Right kidney (tissue), 9 donors: ENCODE measurements at places on chromosomes 16 and 17.
A peak's percentile ranks its signal among the peaks of the same experiment; 100 is the strongest.

GRCh38 chr17:17157041-17157440, 49.1 kb downstream of the PLD6 start:
- no peak for DNase-seq

GRCh38 chr17:1617620-1618174, 10.9 kb downstream of the SLC43A2 start:
- no peak for DNase-seq

- DNase-seq: no peak
These were observed 834 bp downstream of the MRPL12 start for GRCh38 chr17:81703747-81704654.

- no peak for DNase-seq
These were observed 8.3 kb downstream of the ACOX1 start for GRCh38 chr17:75970626-75971025.

DNA sequence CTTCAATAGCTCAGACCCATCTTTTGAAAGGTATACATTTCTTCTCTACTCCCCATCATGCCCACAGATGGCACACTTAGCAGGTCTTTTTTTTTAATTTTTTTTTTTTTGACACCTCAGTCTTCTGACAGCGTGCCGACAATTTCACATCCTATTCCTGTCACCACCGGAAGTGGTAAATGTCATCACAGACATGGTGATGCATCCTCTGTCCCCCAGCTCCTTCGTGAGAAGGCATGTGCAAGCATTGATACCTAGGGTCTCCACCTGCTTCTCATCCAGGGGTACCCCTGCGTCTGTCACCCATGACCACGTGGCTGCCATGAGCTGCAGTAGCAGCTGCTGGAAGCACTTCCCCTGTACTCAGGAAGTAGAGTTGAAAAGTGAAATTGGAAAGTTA, 35.6 kb downstream of the ELAC2 start:
- no peak for DNase-seq

DNA sequence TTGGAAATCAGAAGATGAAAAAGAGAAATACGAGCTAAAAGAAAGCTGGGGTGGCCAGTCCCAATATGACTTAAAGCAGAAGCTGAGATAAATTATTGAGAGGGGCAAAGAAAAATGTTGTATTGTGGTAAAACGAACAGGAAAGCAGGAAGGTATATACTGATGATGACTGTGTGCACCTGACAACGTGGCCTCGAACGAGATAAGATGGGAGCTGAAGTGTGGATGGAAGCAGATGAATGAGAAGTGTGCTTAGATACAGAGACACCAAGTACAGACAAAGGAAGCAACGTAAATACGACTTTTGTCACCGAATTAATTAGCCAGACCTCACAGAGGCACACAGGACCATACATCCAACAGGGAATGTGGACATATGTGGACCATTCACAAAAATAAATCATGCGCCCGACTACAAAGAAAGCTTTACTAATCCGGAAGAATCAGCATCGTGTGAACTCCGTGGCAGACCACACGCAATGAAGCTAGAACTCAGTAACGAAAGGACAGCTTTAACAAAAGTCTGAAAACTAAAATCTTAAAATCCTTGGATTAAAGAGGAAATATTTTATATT, 218.7 kb downstream of the RPTOR start:
- no peak for DNase-seq

DNA sequence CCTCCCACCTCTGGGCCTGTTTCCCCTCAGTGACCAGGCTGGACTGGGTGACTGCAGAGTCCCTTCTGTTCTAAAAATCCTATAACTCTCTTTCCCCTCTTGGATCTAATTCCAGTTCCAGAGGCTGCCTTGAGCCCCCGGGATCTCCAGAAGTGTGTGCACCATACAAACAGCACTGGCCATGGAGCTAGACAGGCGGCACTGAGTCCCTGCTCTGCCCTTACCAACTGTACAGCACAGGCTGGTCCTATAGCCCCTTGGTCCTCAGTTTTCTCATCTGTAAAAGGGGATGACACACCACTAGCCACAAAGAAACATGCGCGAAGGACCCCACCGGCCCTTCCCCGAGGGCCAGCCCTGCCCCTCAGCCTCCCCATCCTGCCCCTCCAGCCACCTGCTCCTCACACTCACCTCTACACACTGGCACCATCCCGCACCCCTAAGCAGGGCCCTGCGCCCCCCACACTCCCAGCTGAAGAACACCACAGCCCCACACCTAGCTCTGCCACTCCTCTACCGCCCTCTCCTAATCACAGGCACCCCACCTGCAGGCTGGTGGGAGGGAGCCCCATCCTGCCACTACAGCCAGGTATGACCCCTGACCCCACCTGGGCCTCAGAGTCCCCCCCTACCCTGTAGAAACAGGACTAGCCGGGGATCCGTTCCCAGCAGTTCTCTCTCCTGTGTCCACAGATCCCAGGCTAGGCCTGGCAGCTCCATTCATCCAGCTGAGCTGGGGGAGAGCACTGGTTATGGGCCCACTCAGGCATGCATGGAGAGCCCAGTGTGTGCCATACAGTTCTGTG, 913 bp upstream of the KRT16 start:
- no peak for DNase-seq

DNA sequence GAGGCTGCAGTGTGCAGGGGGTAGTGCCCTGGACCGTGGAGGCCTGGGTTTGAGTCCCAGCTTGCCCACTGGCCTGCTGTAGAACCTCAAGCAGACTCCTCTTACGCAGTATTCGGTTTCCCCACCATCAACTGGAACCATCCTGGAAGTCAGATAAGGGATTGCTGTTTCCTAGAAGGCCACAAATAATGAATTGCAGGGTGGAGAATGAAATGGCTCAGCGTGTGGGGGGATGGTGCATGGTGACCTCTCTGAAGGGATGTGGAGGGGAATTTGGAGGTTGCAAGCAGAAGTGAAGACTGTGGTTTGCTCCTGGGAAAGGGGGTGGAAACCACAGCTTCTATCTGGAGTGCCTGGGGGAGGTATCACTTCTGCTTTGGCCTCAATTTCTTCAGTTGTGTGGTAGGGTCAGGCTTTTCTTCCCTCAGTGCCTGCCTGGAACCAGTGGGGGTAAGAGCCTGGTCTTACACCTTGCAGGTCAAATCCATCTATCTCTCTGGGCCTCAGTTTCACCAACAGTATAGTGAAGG, 1.7 kb downstream of the ADGRG5 start:
- no peak for DNase-seq

DNA sequence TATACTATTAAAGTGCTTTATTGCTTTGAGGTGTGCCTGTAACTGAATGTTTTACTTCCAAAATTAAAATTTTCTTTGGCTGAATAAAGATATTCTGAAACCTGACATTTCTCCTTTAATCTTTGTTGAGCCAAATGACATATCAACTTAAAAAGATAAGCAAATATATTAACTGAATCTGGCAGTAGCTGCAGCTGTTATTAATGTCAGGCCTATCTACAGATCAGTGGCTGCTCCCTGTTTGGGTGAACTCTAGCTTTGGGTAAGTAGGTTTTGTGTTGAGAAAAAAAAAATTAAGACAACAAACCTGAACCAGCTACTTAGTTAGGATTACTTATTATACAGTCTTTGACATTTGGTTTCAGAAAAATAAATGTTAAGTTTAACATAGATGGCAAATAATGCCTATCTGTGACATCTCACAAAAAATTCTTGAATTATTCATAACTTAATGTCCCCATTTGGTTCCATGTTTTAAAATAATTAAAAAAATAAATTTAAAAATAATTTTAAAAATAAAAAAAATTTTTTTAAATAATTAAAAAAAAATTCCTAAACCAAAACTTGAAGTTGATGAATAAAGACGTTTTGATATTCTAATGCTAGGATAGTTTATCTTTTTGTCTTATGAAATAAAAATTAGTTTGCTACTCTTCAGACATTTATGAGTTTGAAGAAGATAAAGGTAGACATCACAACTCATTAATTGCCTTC, 19.8 kb downstream of the CPD start:
- no peak for DNase-seq

- peak; percentile 63 for DNase-seq
These were observed 21.8 kb upstream of the ASGR2 start for GRCh38 chr17:7136266-7136877.

- DNase-seq: no peak
These were observed 15.5 kb downstream of the MXRA7 start for GRCh38 chr17:76695059-76695831.

- DNase-seq: peak; percentile 87
These were observed 118.5 kb downstream of the C16orf78 start for GRCh38 chr16:49491771-49492761.

DNA sequence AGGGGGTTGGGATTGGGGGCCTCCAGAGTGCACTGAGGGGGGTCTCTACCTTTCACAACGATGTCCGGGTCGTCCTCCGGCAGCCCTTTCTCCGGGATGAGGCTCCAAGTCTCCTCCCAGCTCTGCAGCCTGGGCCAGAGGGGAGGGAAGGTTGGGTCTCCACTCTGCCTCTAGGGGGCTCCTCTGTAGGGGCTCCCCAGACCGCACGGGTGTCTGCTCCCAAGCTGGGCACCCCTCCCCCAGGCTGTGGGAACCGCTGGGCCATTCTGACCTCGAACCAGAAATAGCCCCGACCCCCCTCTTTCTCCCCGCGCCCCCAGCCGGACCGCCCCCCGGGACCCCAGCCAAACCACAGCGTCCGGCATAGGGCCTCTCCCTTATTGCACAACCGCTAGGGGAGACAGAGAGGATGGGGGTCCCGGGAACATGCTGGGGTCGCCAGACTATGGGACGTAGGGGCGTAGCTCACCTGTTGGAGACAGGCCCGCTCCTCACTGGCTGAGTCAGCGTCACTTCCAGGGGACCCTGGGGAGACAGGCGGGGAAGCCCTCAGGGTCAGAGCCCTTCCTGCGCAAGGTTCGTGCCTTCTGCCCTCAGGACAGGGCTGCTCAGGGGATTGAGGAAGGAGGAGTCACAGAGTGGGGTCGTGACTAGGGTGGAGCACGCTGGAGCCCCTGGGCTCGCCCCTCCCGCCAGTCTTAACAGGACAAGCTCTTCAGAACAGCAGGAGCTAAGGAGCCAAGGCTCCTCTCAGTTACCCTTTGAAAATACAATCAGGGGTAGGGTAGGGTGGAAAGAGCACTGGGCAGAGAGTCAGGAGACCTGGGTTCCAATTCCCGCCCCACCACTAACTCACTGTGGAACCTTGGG, 2.7 kb downstream of the PLEKHH3 start:
- no peak for DNase-seq

DNA sequence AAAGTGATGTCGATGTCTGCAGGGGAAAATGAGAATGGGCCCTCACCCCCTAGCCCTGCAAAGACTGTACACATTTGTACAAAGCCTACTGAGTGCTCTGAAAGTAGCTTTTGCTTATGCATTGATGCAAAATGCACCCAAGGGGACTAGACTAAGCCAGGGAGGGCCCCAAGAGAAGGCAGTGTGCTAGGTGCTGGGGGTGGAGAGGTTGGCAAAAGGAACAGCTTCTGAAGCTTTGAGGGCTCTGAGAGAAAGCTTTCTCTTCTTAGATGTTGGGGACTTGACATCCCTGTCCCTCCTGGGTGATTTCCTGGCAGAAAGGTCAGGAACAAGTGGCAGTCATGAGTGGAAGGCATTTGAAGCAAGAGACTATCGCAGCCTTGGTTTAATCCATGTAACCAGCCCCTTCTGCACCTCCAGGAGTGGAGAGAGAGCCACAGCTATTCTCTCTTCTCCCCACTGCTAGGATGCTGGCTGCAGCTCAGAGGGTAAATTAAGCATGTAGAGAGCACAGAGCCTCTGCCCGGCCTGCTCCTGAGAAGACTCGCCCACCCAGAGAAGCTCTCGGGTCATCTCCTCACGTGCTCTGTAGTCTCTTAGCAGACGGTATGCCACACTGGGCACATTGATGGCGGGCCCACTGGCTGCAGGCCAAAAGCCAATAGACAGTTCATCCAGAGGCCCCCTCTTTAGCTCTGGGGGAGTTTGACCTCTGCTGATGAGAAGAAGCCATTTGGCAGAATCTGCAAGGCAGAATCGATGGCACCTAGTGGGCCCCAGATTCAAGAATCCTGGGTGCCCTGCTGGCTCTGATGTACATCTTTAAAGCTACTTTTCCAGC, 221.4 kb downstream of the MSI2 start:
- no peak for DNase-seq

DNA sequence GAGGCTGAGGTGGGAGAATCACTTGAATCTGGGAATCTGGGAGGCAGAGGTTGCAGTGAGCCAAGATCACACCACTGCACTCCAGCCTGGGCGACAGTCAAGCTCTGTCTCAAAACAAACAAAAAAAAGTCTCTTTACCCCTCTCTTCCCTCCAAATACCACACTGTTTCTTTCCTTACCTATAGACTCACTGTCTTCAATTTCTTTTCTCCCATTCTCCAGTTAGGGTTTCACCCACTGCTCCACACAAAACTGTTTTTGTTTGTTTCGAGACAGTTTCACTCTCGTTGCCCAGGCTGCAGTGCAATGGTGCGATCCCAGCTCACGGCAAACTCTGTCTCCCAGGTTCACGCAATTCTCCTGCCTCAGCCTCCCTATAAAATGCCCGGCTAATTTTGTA, 6.1 kb upstream of the CD2BP2 start:
- DNase-seq: no peak

DNA sequence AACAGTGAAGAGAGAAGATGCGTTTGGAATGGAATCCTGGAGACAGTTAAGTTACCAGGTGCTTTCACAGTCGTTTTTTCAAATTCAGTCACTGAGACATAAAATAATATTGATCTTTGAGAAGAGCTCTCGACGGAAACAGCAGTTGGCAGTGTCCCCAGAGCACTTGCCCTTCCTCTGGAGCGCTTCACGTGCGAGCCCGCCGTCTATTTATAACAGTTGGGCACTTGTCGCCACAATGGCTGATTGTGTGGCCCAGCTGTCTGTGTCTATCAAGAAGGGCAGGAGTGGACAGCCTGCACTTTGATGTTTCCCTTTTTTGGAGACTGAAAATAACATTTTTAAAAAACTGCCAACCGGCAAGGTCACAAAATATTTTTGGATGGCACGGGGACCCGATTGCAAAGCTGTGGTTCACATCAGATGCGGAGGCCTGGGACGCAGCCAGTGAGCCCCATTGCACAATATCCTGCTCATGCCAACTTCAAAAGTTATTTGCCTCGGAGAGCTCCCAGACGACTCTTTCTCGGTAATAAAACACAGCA, 62.9 kb downstream of the ADCY9 start:
- DNase-seq: no peak

GRCh38 chr16:48526058-48526957, 83.7 kb downstream of the N4BP1 start:
- no peak for DNase-seq
